ENCODE measurements at places on chromosomes 7 and 10. TPM values are rescaled to one million over a fixed set of nuclear protein-coding genes. Genes with fewer than 3 reads are reported as not detected.

DNA sequence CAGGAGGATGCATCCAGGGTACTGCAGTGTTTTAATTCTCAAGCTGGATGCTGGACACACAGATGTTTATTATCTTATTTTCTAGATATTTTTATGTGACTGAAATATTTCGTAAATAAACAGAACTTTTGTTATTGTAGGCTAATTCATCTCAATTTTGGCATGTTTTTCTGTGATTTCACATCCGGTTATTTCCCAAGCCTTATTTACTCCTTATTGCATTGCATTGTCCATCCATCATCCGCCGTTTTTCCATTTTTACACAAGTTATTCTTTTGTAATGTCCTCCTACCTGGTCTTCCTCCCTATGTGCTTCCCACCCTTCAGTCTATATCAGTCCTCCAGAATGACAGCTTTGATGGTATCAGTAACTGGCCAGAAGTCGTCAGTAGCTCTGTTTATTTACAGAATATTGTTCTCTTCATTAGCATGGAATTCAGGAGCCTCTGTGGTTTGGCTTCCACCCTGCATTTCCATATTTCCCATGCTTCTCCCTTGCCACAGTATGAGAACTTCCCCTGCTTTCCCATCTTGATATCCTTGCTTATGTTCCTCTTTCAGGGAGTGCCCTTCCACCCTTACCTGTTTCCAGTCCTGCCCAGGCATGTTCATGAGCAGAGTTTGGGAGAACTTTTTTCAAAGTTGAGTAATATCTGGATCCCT, 16.1 kb downstream of the GNAI1 start:
- no peak for DNase-seq

DNA sequence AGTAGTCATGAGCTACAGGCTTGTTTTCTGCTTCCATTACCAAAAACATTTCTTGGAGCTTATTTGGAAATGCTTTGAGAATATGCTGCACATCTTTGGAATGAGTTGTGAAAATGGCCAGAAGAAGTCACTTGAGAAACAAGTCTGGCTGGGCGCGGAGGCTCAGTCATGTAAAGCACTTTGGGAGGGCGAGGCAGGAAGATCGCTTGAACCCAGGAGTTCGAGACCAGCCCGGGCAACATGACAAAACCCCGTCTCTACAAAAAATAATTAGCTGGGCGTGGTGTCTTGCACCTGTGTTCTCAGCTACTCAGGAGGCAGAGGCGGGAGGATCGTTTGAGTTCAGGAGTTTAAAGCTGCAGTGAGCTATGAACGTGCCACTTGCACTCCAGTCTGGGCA, 882 bp upstream of the CHCHD1 start:
- DNase-seq: no peak

- DNase-seq: peak; percentile 27
Measured at GRCh38 chr10:113273181-113274163, 279.4 kb upstream of the HABP2 start.

- DNase-seq: no peak
Measured at GRCh38 chr7:66778201-66778600, 37.7 kb downstream of the RABGEF1 start.

GRCh38 chr7:149774237-149775175, 1.1 kb upstream of the ZNF467 start:
- peak; percentile 59 for DNase-seq

DNA sequence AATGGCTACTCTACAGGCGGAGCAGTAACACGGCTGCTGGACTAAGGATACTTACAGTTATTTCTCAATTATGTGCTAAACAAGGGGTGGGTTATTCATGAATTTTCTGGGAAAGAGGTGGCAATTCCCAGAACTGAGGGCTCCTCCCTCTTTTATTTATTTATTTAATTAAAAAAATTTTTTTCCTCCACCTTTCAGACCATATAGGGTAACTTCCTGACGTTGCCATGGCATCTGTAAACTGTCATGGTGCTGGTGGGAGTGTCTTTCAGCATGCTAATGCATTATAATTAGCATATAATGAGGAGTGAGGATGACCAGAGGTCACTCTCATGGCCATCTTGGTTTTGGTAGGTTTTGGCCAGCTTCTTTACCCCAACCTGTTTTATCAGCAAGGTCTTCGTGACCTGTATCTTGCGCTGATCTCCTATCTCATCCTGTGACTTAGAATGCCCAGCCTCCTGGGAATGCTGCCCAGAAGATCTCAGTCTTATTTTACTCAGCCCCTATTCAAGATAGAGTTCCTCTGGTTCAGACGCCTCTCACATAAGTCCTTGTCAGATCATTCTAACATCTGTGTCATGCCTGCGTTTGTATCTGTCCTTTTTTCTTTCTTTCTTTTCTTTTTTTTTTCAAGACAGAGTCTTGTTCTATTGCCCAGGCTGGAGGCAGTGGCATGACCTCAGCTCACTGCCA, 15.9 kb upstream of the STOX1 start:
- no peak for DNase-seq

DNA sequence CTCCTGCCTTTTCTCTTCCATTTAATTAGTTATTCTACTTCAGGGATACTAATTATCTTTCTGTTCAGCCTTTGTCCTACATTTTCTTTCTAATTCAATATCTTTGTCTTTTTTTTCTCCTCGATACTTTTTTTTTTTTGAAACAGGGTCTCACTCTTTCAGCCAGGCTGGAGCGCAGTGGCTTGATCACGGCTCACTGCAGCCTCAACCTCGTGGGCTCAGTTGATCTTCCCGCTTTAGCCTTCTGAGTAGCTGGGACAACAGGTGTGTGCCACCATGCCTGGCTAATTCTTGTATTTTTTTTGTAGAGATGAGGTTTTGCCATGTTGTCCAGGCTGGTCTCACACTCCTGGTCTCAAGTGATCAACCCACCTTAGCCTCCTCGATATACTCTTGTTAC, 38.9 kb downstream of the CCSER2 start:
- DNase-seq: no peak

DNA sequence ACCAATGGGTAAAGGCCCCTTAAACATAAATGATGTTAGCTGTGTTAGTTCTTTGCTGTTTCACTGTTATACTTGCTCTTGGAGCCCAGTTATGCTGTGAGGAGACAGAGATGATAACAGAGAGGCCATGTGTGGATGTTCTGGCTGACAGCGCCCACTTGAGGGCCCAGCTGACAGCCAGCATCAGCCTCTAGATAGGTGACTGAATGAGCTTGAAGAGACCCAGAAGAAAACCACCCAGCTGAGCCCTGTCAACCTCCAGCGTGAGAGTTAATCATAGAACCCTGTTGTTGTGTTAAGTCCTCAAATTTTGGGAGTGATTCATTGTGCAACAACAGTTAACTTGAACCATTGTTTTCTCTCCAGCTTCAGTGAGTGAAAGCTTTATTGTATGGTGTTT, 91.7 kb downstream of the GLRX3 start:
- DNase-seq: no peak

GRCh38 chr7:151371266-151371665, 29.7 kb downstream of the NUB1 start:
- no peak for DNase-seq

DNA sequence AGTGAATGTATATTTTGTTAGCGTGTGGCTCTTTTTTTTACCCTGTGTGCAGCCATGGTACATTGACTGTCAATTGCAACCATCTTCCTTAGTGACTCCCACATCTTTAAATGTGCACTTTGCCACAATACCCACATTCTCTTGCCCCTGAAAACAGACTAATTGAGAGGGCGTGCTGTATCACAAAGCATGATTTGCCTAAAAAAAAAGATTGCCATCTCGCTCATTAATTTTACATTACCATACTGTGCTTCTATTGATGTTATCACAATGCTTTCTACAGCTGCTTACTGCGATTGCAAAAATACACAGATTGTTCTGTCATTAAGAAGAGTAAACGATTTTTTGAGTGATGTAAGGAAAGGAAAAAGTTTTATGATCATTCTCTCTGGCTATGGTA, 613.1 kb upstream of the NRP1 start:
- no peak for DNase-seq

GRCh38 chr10:112969542-112969941, 19.5 kb downstream of the TCF7L2 start:
- DNase-seq: no peak

Gene SFRP4
- total RNA-seq: 0.79 TPM

Gene DKK1
- not detected for total RNA-seq

DNA sequence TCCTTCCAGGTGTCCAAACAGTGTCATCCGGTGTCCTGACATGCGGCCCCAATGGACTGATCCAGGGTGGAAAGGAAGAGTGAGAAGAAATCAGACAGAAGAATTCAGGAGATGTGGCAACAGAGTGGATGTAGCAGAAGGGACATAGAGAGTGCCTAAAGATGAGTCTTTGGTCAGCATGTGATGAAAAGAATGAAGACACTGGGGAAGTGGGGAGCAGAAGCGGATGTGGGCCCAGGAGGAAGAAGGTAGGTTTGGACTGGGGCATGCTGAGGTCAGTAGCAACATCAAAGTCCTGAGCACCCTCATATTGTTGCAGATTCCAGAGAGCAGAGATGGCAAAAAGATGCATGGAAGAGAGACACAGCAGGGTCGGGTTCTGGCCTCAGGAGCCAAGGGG, 71.8 kb upstream of the STEAP1B start:
- DNase-seq: no peak

GRCh38 chr10:76302961-76303630, 871.7 kb downstream of the LRMDA start:
- DNase-seq: no peak

All from pancreas (tissue), 10 donors.